Ecto neural progenitor cell (in vitro differentiated cells): ENCODE measurements at places on chromosomes 3 and 15.

GRCh38 chr3:177190756-177191681, 6.3 kb downstream of the TBL1XR1 start:
- DNase-seq: no peak

GRCh38 chr3:62159709-62160092, 213.6 kb downstream of the FEZF2 start:
- no peak for DNase-seq

- peak; percentile 52 for DNase-seq
These were observed 89.5 kb downstream of the EOMES start for GRCh38 chr3:27632431-27633223.

GRCh38 chr15:47388299-47388698, 329.0 kb upstream of the SEMA6D start:
- DNase-seq: no peak

- no peak for DNase-seq
These were observed 92.8 kb downstream of the GOLIM4 start for GRCh38 chr3:168002786-168003368.

GRCh38 chr15:36371509-36371908, 207.9 kb upstream of the CDIN1 start:
- DNase-seq: no peak

DNA sequence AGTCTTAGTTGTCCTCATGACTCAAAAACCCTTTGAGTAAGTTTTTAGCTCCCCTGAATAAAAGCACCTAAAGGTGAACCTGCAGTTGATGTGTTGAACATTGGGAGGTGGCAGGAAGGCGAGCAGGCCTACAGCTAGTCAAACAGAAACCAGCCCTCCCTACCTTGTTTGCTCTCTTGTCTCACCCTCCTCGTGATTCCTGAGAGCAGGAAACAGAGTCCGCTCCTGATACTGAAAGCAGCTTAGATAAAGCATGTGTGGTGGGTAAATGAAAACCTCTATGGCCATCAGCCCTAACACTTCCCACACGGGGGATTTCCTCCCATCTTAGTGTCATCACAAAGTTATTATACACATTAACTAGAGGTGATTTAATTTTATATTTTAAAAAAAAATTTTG, 21.8 kb upstream of the CLDN18 start:
- no peak for DNase-seq

DNA sequence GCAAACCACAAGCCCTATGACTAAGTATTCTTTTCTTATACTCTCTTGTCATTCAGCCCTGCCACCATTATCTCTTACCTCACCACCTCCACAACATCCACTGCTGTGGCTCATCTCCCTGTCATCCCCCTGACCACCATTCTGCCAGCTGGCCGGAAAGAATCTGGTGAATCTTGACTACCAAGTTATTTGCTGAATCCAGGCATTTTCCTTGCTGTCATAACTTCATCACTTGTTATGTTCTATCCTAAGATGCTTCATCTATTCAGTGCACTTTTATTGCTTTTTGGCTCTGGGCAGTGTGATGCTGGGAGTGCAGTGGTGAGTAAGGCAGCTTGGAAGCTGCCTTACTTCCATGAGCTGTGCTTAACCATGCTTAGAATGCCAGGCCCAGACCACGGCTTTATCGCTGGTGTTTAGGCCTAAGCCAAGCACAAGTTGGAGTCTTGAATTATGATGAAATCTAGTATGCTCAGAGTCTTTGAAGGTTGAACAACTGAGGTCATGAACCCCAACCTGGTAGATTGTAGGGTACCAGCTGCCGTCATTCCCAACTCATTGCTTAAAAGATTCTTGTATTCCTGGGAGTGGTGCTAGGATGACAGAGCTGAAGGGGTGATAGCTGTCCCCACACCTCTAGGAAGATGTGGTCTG, 27.0 kb upstream of the APH1B start:
- DNase-seq: no peak

DNA sequence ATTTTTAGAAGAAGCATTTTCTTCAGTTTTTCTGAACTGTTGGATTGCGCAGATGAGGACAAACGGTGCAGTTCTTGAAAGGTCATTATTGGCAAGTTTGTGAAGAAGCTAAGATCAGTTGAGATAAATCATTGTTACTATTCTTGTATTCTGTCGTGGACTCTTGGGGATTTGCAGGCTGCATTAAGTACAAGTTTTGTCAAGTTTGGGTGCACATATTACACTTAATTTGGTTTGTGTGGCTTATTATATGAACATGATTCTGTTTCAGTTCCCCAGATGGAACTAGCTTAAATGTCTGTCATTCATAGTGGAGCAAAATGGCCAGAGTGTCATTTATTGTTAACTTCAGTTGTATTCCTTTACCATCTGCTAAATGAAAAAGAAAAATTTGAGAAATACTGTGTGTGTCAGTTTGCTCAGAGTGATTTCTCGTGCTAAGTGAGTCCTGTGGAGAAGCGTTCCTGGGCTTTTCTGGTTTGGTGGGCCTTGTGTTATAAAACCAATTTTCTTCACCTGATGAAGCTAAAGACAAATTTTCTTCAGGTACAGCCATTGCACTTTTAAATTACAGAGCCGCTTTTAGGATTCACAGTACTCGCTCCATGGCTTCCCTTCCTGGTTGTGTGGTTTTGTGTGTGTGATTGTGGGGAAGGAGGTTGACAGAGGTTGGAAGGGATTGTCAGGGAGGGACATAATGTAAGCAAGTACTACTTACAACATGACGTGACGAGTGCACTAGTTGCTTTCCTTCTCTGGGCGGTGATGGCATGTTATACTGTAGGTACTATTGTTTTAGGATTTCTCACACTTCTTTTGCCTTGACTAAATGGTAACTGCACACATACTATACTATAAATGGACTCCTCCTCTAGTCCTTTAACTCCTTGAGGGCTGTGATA, 1.7 kb downstream of the AKAP13 start:
- no peak for DNase-seq

GRCh38 chr3:185308126-185308754, 54.4 kb upstream of the EHHADH start:
- DNase-seq: peak; percentile 66

GRCh38 chr3:125443923-125444322, 68.8 kb upstream of the ZNF148 start:
- no peak for DNase-seq

DNA sequence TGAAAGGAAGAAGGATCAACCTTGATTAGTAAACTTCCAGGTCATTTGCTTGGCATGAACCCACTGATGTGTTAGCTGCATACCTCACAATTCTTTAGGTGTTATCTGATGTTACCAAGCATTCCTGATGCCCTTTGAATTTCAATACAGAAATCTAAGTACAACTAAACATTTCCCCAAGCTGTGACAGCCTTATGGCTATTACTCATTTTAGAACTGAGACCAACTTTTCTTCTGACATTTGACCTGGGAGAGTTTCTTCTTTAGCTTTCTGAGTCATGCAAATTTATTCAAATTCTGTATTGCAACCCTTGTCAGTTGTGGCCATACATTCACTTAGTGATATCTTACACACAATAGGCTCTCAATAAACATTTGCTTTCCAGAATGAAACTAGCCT, 124.3 kb downstream of the TIGIT start:
- DNase-seq: no peak

DNA sequence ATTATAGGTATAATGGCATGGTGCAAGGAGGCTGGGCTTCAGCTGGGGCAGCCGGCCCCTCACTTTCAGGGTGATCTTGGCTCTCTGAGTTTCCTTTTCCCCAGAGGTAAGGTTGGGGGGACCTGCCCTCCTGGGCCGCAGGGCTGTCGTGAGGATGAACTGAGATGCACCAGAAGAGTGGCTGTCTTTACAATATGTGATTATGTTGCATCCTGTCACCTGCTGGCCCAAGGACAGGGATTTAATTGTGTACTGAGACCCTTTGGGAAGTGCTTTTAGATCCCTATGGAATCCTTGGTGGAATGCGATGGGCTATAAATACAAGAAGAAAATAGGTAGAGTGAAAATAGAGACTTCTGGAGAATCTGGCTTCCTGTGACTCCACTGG, 22.1 kb downstream of the ANAPC13 start:
- peak; percentile 56 for DNase-seq

DNA sequence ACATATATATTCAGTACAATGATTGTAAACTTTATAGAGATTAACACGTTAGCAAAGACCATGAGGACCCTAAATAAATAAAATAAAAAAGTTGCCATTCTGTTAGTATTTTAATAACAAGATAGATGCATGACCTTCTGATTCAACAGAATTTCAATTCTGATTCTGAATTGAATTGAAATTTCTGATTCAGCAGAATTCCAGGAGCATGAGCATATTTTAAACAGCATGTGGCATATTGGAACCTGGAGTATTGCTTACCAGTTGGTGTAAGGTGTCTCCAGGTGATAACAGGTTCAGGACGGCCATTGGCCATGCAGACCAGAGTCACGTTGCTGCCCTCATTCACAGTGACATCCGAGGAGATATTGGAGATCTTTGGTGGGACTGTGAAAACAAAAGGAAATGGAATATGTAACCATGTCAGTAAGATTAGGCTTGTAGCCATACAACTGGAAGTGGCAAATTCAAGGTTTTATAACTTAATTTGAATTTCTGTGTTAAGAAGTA, 396.0 kb downstream of the GAP43 start:
- DNase-seq: no peak

DNA sequence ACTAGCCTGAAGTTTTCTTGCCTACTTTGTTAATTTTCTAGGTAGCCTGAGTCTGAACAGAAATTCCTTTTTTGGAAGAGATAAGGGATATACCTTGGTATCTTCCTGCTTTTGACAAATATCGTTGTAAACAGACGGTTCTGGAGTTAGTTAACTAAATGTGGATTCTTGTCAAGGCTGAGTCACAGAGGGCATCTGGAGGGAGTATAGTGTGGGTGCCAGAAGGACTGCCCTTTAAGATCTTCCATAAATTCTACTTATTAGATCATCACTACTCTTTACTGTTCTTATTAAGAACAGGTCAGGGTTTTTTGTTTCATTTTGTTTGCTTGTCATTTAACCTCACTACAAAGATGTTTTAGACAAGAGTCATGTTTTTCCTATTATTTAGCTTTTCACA, 125.3 kb upstream of the SKOR1 start:
- no peak for DNase-seq

DNA sequence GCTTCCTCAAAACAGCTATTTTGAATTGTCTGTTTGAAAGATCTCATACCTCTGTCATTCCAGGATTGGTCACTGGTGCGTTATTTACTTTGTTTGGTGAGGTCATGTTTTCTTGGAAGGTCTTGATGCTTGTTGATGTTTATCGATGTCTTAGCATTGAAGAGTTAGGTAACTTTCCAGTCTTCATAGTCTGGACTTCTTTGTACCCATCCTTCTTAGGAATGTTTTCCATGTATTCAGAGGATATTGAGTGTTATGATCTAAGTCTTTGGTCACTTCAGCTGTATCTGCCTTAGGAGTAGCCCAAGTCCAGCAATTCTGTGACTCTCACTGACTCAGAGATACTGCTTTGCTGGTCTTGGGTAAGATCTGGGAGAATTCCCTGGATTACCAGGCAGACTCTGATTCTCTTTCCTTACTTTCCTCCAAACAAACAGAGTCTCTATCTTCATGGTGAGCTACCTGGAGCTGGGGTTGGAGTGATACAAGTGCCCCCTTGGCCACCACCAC, 398.6 kb downstream of the ZIC4 start:
- DNase-seq: no peak

- no peak for DNase-seq
These were observed 49.0 kb upstream of the DUT start for GRCh38 chr15:48282216-48282615.

GRCh38 chr3:71984843-71985613, 200.1 kb upstream of the PROK2 start:
- DNase-seq: no peak

DNA sequence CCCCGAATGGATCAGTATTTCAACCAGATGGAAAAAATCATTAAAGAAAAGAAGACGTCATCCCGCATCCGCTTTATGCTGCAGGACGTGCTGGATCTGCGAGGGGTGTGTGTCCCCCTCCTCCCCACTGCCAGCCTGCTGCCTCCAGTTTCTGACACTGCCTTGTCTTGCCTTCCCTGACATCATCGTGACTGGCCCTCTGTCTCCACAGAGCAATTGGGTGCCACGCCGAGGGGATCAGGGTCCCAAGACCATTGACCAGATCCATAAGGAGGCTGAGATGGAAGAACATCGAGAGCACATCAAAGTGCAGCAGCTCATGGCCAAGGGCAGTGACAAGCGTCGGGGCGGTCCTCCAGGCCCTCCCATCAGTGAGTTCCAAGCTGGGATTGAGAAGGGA, 10.9 kb downstream of the EIF4G1 start:
- no peak for DNase-seq

DNA sequence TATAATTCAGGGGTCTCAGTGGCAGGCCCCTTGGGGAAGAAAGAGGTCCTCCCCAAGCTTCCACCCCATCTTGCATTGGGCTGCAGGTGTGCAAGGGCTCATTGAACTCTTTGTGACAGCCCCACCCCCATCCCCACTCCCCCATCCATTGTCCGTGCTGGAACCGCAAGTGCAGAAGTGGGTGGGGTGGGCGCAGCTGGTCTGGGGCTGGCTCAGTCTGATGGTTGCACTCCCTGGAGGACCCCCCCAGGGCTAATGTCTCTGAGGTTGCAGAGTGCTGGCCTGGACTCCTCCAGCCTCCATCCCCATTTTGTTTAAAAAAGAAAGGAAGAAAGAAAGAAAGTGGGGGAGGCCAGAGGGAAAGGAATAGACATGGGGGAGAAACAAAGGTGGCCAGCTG, 42.3 kb upstream of the ARL8B start:
- no peak for DNase-seq

GRCh38 chr3:48708481-48708889, 8.5 kb downstream of the IP6K2 start:
- no peak for DNase-seq

DNA sequence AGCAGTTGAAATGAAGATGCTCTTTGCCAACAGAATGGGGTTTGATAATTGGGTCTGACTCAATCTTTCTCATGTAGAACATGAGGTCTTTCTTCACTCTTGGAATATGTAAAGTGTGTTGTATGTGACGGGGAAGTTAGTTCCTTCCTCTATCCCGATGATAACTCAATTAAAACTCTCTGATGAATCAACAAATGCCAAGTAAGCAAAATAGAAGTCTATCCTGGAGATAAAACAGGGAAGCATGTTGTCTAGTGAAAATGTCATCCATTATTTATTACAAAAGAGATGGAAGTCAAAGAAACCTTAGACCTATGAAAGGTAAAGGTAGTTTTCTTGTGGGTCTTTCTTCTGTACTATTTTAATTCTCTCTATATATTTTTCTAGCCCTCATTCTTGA, 274.2 kb upstream of the ARRDC4 start:
- no peak for DNase-seq

- no peak for DNase-seq
These were observed 287.3 kb downstream of the UBE2E2 start for GRCh38 chr3:23490459-23490858.
